IgD-negative memory B cell (primary cell): ENCODE measurements at places on chromosomes 16 and 17. TPM values are rescaled to one million over a fixed set of nuclear protein-coding genes. Genes with fewer than 3 reads are reported as not detected.

The EVPLL gene
- polyA plus RNA-seq, result not detected

The CD300LF gene
- polyA plus RNA-seq, result not detected

The SDR42E2 gene
- polyA plus RNA-seq, result 0.20 TPM

The PHOSPHO1 gene
- polyA plus RNA-seq, result 1.0 TPM

The BAIAP3 gene
- polyA plus RNA-seq, result 26.0 TPM

The KLHL10 gene
- polyA plus RNA-seq, result 0.16 TPM

The LIG3 gene
- polyA plus RNA-seq, result 15.2 TPM

The ATP2C2 gene
- not detected for polyA plus RNA-seq

The CCDC200 gene
- polyA plus RNA-seq, result 3.0 TPM

The CLEC18B gene
- polyA plus RNA-seq, result not detected

The KRT10 gene
- 201 TPM for polyA plus RNA-seq

The P2RX1 gene
- polyA plus RNA-seq, result 2.4 TPM

The PRAC2 gene
- polyA plus RNA-seq, result not detected

The RPL19 gene
- polyA plus RNA-seq, result 3,435 TPM

The KRT14 gene
- not detected for polyA plus RNA-seq

The DEXI gene
- polyA plus RNA-seq, result 11.4 TPM

The DLX3 gene
- polyA plus RNA-seq, result not detected

The CALB2 gene
- not detected for polyA plus RNA-seq

The OTOA gene
- not detected for polyA plus RNA-seq

The SLC12A3 gene
- 1.6 TPM for polyA plus RNA-seq

The C16orf74 gene
- 39.7 TPM for polyA plus RNA-seq

The WIPF2 gene
- polyA plus RNA-seq, result 11.4 TPM

The TEKT3 gene
- polyA plus RNA-seq, result not detected

The NDRG4 gene
- polyA plus RNA-seq, result 0.81 TPM

The KCTD11 gene
- 6.8 TPM for polyA plus RNA-seq

The ITGB3 gene
- 3.4 TPM for polyA plus RNA-seq

The KRTAP2-2 gene
- polyA plus RNA-seq, result not detected

The WFIKKN2 gene
- polyA plus RNA-seq, result not detected

The ADAP2 gene
- polyA plus RNA-seq, result 5.0 TPM
